ENCODE measurements at places on chromosomes 1 and 21.

- DNase-seq = no peak
Observed at GRCh38 chr1:47756006-47756405, 241.2 kb downstream of the TRABD2B start.

- DNase-seq = no peak
Observed at GRCh38 chr1:24374891-24375786, 38.4 kb downstream of the STPG1 start.

GRCh38 chr1:60972841-60973364 is 109.5 kb upstream of the NFIA start:
- no peak for DNase-seq

- no peak for DNase-seq
Observed at GRCh38 chr21:44049182-44049581, 37.1 kb downstream of the TRAPPC10 start.

DNA sequence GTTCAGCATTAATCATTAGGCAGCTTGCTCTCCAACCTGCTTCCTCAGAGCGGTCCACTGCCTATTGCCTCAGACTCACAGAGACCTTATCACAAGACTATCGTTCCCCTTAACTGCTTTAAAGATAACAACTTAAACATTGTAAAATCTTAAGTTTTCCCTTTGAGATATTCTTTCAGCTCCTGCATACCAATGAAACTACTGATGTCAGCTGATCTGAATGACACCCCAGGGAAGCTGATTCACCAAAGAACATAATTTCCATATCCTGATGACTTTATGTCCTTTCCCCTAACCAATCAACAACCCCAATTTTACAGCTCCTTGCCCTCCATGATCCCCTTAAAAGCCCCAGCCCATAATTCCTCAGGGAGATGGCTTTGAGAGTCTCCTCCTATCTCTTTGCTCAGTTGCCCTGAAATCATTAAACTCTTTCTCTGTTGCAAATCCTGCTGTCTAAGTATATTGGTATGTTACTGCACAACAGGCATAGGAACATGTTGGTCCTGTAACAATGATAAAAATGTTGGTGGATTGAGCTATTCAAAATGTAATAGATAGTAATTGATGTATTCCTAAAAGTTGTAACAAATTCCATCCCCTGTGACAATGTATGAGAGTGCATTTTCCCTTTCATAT is 621.4 kb upstream of the RGS18 start:
- DNase-seq = no peak

DNA sequence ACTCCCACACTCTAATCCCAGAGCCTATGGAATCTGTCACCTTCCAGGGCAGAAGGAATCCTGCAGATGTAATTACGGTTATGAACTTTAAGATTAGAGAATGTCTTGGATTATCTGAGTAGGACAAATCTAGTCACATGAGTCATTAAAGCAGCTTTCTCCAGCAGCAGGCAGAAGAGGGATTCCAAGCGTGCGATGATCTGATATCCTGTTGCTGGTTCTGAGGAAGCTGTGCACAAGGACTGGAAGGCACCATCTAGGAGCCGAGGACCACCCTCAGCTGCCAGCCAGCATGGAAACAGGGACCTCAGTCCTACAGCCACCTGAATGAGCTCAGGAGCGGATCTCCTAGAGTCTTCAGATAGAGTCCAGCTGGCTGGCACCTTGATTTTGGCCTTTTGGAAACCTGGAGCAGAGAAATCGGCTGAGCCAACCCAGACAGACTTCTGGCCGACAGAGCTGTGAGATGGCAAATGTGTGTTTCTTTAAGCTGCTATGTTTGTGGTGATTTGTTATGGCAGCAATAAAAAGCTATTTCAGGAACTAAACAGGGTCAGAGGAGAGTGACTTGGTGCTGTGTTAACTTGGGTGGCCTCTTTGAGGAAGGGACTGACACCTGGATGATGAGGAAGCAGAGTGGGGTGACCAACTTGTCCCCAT is 34.5 kb downstream of the LRRN2 start:
- peak; percentile 64 for DNase-seq

DNA sequence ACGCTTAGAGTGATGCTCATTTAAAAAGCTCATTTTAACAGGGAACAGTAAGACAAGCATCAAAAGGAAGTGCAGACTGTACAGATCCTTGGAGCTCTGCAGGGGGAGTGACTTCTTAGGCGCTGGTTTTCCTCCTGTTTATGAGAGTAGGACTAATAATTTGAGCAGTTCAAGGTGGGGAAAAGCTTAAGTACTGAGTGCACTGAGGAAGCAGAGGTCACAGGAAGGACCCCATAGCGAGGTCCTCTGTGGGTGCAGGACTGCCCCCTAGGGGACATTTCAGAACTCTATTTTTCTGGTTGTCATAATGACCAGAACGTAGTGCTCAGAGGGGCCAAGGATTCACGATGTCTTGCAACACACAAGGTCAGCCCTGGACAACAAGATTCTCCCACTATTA is 112.1 kb downstream of the HLCS start:
- DNase-seq = peak; percentile 85

- DNase-seq = no peak
Observed at GRCh38 chr1:8359617-8360481, 41.9 kb downstream of the SLC45A1 start.

DNA sequence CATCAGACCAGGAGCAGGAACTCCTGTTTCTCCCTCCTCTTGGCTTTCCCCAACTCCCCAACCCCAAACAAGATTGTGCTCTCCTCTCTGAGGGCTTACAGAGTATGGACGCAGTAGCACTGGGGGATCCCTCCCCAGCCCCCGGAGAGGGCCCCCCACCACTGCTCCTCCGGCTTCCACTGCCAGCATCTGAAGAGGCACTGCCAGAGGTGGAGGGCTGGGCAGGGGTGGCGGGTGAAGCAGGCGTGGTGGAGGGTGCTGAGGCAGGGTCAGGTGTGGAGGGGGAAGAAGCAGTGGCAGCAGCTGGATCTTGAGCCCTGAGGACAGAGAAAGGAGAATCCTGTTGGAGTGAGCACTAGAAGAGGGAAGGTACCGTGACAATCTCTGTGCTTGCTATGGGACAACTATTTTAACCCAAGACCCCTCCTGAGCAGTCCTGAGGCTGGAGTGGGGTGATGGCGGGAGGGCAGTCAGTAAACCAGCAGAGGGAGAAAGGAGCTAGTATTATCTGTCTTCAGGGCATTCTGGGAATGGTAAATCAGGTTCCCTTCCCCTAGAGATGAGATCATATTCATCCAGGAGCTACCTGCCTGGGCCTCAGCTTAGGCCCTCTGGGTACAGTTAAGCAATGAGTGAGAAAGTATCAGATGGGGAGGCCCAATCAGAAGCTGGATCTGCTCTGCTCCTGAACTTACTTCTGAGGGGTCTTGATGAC is 2.4 kb downstream of the UBQLN4 start:
- DNase-seq = no peak

DNA sequence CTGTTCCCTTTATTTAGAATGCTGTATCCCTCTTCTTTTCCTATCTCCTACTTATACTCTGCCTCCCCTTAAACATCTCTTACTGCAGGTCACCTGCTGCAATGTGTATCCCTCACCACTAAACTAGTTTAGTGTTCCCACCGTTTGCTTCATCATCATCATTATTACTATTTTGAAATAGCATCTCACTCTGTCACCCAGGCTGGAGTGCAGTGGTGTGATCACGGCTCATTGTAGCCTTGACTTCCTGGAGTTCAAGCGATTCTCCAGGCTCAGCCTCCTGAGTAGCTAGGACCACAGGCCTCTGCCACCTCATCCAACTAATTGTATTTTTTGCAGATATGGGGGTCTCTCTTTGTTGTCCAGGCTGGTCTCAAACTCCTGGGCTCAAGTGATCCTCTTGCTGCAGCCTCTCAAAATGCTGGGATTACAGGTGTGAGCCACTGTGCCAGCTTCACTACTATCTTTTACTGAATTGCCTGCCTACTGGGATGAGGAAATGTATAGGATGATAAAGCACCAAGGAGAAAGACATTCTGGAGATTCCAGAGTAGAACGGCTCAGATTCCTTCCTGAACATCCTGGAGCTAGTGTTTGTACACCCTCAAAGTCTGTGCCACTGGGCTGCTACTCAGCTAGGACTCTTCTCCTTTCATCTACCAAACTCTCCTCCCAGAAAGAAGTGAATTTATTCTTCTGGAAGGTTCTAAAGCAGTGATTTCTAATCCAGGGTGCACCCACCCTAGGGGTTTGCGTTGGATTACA is 8.6 kb upstream of the IFNAR1 start:
- no peak for DNase-seq

DNA sequence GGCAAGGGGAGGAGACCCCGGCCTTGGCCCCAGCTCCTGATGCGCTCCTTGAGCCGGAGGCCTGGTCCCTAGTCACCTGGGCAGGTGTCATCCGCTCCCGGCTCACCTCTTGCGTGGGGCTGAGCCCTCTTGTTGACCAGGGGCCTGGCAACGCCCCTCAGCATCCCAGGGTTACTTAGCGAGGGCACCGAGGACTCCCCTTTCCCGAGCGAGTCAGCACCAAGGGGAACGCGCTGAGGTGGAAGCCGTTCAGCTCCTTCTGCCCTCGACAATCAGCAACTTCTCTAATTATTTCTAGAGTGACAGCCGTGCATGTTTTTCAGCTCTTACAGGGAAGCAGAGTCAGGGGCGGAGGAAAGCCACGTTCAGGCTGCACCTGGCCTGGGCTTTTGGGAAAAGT is 522 bp downstream of the SLC45A1 start:
- DNase-seq = peak; percentile 66

GRCh38 chr1:33057095-33057494 is 20.4 kb upstream of the AK2 start:
- no peak for DNase-seq

DNA sequence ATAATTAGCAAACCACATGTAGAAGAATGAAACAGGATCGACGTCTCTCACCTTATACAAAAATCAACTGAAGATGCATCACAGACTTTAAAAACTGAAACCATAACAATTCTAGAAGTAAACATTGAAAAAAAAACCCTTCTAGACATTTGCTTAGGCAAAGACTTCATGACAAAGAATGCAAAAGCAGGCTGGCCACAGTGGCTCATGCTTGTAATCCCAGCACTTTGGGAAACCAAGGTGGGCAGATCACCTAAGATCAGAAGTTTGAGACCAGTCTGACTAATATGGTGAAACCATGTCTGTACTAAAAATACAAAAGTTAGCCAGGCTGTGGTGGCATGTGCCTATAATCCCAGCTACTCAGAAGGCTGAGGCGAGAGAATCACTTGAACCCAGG is 1351.7 kb downstream of the MRPL39 start:
- no peak for DNase-seq

DNA sequence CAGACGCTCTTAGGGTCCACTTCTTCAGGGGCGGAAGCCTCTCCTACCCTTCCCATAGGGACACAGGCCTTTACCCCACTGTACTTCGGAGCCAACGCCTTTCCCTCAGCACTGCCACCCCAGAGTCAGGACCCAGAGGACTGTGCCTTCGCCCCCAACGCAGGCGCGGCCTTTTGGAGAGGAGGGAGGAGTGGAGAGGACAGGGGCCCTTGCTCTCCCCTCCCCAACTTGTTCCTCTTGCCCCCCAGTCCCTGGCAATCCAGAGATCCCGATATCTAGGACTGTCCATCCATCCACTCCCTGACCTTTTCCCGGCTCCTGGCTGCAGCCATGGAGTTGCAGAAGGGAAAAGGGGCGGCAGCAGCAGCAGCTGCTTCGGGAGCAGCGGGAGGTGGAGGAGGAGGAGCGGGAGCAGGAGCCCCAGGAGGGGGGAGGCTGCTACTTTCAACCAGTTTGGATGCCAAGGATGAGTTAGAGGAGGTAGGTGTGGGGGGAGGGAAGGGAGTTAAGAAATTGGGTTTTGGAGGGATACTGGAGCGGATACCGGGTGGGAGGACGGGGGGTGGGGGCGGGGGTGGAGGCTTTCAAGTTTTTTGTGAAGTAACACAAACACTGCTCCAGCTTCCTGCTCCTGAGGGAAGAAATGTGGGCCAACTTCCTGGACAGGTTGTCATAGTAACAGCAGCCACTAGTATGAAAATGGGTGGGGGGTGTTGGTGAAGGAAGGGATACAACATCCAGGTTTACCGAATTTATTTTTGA is 636 bp downstream of the INTS3 start:
- peak; percentile 79 for DNase-seq

GRCh38 chr1:119703666-119704450 is 7.9 kb upstream of the PHGDH start:
- DNase-seq = no peak

DNA sequence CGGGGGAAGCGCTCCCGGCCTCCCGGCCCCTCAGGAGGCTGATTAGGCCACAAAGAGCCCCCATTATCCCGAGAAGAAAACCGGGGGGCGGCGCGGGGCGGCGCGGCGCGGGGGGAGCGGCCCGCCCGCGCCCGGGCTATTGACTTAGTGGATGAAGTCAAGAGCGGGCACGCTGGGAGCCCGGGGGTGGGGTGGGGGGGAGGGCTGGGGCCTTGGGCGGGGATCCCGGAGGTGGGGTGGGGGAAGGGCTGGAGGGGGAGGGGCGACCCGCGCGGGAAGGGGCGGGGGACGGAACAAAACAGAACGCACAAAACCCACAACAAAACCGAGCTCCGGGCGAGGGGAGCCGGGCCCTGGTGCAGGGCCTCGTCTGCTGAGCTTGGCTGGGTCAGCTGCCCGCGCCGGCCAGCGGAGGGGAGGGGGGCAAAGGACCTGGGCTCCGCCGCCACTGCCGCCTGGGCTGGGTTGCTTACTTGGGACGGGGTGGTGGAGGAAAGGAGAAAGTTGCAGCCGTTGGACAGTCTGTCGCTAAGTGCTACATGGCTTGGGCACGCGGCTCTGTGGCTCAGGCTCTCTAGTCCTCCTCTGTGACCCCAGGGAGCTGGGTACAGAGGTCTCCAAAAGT is 16.3 kb downstream of the PAX7 start:
- peak; percentile 52 for DNase-seq

GRCh38 chr1:67644566-67644965 is 40.4 kb upstream of the GADD45A start:
- DNase-seq = no peak

DNA sequence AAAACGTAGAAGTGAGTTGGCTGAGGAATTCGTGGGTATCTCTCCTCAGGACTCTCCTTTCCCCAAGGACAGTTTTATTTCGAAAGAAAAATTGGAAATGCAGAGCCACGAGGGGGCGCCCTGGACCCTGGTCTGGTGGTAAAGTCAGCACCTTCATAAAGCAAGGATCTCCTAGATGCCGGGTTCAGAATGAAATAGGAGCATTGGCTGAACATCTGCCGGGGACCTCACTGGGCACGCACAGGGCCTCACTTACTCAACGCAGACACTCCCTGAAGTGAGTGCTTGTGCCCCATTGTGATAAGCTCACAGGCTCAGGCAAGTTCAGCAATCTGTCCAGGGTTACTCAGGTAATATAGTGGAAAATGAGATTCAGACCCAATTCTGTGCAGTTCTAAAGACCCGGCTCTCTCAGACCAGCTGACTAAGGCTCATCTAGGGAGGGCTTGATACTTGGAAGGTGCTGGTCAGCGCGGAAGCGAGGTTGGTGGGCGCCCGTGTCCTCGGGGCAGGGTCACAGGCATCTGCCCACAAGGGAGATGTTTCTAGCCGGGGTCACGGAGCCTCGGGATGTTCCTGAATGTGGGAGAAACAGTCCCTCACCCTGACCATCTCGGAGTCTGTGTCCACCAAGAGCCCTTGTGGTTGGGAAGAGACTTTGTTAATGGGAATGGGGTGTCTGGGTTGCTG is 55.7 kb upstream of the ETV3 start:
- DNase-seq = peak; percentile 87

DNA sequence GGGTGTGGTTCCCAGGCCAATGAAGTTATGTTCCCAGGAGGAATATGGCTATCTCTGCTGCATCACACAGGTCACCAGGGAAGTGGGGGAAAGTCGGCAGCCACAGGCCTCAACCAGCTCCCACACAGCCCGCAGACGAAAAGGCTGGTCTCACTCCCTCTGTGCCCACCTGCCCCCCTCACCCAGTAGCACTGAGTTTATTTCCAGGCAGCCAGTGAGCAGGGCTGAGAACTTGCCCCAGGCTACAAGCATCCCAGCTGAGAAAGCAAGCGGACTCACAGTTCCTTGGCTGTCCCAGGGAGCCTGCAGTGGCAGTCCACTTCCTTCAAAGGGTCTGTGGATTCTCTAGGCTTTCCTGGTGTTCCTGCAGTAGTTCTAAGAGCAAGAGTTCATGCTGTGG is 68.9 kb downstream of the SLC5A9 start:
- peak; percentile 0 for DNase-seq

Data from eye (tissue), 1 donor.